ENCODE measurements at places on chromosomes 7 and 10. TPM values are rescaled to one million over a fixed set of nuclear protein-coding genes. Genes with fewer than 3 reads are reported as not detected.

The TSPAN13 gene
- total RNA-seq = 22.5 TPM

The NOS3 gene
- total RNA-seq = 5.3 TPM

The SLC26A3 gene
- not detected for total RNA-seq

The ACTL6B gene
- not detected for total RNA-seq

Data from foreskin keratinocyte (primary cell).